T-helper 1 cell (primary cell): ENCODE measurements at places on chromosomes 11 and 22.

GRCh38 chr22:37657590-37658132 is 862 bp upstream of the PDXP start:
- DNase-seq, result no peak

DNA sequence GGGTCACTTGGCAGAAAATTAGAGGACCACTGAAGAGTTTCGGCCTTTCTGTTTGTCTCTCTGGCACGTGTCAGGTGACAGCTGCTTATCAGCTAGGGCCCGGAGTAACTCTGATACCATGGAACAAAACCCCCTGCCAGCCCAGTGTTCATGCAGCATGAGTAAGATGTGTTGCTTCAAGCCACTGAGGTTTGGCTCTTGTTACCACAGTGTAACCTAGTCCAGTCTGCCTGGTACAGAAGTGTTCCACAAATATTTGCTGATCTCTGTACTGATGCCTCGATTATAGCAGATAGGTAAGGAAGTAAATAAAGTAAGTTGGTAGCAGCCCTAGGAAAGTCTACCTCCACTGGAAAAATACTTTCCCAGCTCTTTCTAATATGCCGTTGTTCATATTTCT is 20.5 kb upstream of the ETS1 start:
- DNase-seq, result no peak

- DNase-seq, result no peak
These were observed 4.3 kb downstream of the VPREB1 start for GRCh38 chr22:22248878-22249277.

GRCh38 chr11:105273660-105274280 is 134.2 kb upstream of the CARD18 start:
- no peak for DNase-seq

DNA sequence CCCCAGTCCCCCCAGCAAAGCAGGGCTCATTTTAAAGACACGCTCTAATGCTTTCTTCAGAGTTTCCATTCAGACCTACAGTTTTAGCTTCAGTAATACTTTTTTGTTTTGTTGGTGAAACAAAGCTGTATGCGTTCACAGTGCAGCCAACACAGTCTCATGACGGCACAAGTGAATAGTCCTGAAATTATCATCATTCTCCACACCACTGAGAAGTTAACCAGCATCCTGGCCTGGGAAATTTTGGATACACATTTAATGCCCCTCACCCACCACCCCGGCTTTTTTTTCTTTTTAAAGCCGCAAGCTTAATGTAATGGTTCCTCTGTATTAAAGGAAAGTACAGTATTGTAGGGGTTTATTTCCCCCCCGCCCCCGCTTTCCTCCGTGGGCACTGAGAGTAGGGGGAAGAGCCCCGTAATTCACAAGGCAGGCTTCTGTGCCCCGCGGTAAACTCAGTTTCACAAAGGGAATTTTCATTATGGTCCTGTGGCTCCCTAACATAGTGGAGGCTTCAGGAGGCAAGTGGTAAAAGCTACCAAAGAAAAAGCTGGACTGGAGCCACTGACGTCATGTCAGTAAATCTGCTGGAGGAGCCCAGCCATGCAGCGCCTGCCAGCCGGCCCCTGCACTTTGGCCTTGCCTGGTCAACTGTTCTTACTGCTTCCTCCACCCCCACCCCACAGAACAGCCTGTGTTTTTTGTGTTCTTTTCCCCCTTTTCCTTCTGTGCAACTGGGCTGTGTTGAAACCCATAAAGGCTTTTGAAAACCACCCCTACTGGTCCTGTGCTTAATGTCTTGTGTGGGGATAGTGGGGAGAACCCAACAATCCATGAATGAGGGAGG is 18.2 kb downstream of the TEAD1 start:
- no peak for DNase-seq

GRCh38 chr11:119189393-119189792 is 4.1 kb downstream of the NHERF4 start:
- DNase-seq, result no peak

DNA sequence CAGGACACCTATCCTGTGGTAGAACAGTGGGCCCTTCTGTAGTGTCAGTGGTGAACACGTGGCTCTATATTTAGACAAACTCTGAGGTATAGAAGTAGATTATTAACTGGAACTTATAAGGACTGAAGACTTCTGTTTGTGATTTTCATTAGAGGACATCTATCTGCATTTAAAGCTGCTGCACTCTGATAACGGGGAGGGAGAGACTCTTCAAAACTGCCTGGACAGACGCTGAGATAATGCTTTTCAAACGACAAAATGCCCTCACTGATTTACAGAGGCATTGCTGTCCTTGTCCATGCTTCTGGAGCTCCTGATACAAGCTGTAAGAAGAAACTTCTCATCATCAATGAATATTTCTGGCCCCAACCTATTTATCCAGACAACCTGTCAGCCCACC is 425.2 kb downstream of the OPCML start:
- no peak for DNase-seq

DNA sequence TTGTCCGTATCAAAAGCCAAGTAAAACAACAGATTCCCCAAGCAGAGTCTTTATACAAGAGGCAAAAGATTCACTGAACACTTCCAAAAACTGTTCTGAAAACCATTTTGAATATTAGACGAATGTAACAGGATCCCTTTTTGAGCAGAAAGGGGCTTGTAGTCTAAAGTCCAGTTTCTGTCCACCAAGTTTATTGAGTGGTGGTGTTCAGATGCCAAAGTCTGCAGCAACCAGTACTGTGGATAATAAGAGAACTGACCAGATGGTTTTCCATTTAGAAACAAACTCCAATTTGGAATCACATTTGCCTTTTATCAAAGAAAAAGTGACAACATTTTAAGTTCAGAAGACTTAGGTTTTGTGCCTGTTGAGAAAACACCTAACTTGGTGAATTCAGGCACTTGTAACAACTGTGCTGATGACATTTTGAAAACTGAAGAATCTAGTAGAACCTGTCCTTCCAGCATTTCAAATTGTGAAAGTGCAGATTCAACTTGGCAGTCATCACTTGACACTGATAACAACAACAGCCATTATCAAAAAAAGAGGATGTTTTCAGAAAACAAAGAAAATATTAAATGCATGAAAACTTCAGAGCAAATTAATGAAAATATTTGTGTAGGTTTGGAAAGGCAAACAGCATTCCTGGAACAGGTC is 217.1 kb downstream of the CSNK2A3 start:
- DNase-seq, result no peak

- DNase-seq, result no peak
These were observed 77.3 kb downstream of the TRAF6 start for GRCh38 chr11:36432738-36433137.

- no peak for DNase-seq
These were observed 12.5 kb upstream of the THRSP start for GRCh38 chr11:78050964-78051831.

DNA sequence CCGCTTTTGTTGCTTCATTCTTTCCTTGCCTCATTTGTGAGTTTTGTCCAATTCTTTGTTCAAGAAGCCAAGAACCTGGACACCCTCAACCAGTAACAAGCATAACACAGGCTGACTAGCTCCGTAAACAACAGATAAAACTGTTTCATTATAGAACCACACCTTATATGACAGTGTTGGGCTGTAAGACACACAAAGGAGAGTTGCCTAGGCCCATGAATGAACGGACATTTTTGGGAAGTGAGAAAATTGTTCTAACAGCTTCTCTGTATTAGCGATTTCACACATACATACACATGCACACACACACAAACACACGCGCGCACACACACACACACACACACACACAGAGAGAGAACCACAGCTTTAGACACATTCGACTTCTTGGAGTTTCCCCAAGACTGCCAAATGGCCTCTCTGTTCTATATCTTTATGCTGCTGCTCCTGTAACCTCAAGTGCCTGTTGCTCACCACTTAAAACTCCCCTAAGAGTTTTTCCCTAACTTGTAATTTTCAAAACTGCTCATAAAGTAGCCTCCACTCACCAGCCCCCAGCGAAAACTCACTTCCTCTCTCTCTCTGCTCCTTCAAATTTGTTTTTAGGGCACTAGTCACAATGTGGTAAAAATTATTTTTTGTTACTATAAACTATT is 35.9 kb downstream of the CTSC start:
- no peak for DNase-seq

GRCh38 chr11:21430537-21430936 is 761.2 kb downstream of the NELL1 start:
- no peak for DNase-seq
